ENCODE measurements at places on chromosomes 11 and 22. TPM values are rescaled to one million over a fixed set of nuclear protein-coding genes. Genes with fewer than 3 reads are reported as not detected.
A peak's percentile ranks its signal among the peaks of the same experiment; 100 is the strongest.

Gene OR52H1
- not detected for total RNA-seq

Gene KDELR3
- total RNA-seq, result 61.9 TPM

Gene RRP8
- 35.5 TPM for total RNA-seq

Gene TMPRSS4
- not detected for total RNA-seq

Gene PGM2L1
- total RNA-seq, result 0.92 TPM

Gene NLRP10
- not detected for total RNA-seq

Gene RIMBP3C
- 0.16 TPM for total RNA-seq

Gene CCDC116
- not detected for total RNA-seq

Gene LUZP2
- not detected for total RNA-seq

Gene GRK3
- total RNA-seq, result 15.0 TPM

Gene TMPRSS13
- 1.1 TPM for total RNA-seq

GRCh38 chr22:40176921-40177737, 596 bp upstream of the TNRC6B start:
- peak; percentile 50 for DNase-seq

DNA sequence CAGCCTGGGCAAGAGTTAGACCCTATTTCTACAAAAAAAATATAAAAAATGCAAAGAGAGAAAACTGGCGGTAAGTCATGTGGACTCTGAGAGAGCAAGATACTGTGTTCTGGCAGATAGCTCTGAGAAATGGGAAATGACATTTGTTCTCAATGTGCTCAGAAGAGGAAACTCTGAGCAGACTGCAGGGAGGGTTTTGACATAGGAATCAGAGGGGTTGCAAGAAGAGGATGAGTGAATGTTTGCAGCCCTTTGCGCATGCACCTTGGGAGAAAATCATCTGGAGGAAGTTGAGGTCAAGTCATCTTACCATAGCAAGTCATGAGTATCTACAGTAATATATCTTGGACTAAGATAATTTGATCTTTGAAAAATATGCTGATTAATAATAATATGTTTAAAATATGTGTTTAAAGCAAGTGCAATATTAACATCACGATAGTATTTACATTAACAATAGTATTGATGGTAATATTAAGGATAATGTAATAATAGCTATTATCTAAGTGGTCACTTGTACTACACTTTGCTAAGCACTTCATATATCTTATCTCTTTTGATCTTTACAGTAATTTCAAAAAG, 2.6 kb downstream of the ACER3 start:
- DNase-seq, result no peak

- no peak for DNase-seq
These were observed 11.0 kb downstream of the OTUB1 start for GRCh38 chr11:63997104-63997700.

DNA sequence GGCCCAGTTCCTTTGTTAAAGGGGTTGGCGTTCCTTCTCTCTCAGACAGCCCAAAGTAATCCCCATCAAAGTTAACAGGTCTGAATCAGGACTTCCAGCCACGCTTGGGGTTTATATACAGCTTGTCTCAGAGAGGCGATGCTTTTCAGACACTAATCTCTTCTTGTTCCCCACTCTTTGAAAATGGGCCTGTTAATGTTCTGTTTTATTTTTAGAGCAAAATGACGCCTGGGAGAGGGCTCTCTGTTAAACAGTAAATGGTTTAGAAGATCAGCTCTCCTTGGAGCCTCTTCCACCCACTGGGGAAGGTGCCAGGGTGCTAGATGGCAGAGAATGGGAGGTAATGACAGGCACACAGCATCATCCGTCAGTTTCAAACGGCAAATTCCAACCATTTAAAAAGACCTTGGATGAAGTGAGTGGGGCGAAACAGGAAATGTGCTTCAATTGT, 235.9 kb upstream of the NARS2 start:
- no peak for DNase-seq

GRCh38 chr22:29979777-29980321, 96.9 kb downstream of the MTMR3 start:
- no peak for DNase-seq

DNA sequence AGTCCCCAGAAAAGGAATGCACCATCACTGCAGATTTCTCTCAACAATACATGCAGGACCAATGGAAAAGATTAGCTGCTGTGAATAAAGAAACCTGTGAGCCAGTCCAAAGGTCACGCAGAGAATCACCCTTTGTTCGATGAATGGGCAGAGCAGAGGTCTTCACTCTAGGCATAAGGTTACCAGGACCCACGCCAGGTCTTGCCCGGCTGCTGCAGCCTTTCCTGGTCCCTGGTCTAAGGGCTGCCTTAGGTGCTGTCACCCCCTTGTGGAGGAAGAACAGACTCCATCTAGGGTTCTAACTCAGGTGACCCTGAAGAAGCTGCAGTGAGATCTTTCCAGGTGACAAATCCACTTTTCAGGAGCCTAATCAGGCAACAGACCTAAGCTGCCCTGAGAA, 29.0 kb upstream of the NAP1L4 start:
- DNase-seq, result peak; percentile 89

- DNase-seq, result no peak
These were observed 20.3 kb upstream of the XKR3 start for GRCh38 chr22:16845465-16845864.

DNA sequence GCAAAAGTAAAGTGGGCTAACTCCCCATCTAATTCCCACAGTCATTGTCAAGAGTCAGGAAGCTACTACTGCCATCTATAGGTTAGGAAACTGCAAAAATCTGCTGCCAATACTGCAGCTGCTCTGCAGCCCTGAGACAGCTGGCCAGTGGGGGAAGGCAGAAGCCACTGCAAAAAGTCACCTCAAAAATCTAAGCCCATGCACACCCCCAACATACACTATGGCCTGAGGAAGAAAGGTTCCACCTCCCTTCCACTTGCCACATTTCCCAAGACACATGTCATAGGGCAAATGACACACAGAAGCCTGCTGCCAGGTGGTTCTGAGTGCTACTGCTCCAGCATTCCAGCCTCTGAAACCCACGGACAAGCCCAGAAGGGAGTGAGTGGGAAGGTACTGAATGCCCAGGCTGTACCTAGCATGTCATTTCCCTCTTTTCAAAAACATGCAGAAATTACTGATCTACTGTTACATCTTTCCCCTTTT, 36.9 kb downstream of the DGCR2 start:
- DNase-seq, result peak; percentile 79

GRCh38 chr11:73333640-73334383, 25.7 kb downstream of the ARHGEF17 start:
- DNase-seq, result no peak

DNA sequence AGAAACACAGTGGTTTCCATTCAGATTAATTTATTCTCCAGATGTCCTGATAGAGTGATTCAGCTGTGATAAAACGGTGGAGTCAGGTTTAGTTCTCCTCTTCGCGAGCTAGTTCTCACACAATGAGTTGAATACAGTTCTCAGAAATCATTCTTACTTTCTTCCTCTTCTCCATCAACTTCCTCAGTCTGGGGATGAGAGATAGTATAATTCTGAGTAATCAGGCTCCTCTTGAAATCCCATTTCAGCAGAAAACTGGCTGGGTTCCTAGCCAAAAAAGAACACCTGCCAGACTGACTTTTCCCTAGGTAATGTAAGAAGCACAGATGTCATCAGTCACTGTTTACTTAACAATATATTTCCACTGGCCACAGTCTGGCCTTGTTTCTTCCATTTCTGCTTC, 76.7 kb downstream of the SVIP start:
- no peak for DNase-seq

DNA sequence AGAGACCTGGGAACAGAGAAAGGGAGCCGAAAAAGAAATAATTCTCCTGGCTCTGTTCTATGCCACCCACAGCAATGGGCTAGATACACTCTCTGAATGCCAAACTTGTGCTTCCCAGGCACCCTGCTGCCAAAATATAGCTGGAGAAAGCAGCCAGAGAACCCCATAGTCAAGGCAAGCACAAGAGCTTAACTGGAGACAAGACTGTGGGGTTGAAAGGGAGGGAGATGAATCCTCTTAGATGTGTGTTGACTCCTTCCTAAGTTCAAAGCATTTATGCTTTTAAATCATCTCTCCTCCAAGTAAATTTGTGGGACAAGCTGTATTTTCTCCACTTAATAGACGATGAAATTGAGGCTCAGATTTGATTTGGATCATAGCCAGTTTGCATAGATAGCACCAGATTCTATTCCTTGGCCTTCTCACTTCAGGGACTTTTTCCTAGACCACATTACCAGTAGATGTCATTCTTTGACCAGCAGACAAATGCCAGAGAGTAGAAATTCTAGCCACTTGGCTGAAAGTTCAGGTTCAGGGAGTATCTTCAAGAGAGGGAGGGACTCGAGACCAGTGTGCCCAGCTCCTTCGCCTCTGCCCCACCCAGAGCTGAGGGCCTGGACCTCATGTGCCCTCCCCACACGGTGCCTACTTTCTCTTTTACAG, 16.5 kb upstream of the ETS1 start:
- DNase-seq, result peak; percentile 39

DNA sequence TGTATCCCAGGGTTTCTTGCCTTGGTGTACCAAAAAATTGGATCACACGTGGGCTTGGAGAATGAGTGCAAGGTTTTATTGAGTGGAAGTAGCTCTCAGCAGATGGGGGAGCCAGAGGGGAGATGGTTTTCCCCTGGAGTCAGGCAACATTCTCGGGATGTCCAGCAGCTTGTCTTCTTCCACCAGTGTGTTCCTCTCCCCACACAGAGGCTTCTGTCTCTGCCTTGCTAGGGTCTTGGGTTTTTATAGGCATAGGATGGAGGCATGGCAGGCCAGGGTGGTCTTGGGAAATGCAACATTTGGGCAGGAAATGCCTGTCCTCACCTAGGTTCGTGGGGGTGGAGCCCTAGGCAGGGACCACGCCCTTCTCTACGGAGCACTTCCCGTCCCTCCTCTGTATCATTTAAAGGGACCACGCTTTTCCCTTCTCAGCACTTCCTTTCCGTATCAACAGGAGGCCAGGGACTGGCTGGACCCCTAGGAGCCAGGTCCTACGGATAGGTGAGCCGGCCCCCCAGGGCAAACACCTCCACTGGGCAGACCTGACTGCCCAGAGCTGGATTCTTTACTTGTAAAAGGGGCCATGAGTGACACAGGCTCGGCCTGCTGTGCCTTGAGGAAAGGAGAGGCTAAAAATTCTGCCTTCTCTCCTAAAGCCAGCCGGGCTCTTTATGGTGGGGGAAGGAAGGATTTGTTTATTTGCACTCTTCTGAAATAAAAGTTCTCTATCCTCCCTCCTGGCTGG, 55.3 kb upstream of the CCDC188 start:
- peak; percentile 86 for DNase-seq

GRCh38 chr11:44883277-44883676, 67.4 kb downstream of the TP53I11 start:
- no peak for DNase-seq

DNA sequence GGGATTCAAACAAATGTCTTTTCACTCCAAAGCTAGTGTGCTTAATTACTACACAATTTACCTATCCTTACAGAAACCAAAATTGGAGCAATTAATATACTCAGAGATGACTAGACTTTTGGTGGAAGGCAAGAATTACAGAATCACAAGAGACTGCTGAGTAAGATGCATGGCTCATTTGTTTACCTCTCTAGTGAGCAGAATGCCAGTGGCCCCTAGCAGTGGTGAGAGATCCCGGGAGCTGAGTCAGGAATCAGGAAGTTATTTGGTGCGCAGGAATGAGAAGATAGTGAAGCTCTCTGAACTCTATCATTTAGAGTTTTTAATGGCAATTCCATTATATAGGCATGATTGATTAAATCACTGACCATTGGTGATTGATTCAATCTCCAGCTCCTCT, 188.9 kb upstream of the SESN3 start:
- DNase-seq, result no peak

GRCh38 chr11:127531167-127531566, 530.6 kb upstream of the KIRREL3 start:
- no peak for DNase-seq

DNA sequence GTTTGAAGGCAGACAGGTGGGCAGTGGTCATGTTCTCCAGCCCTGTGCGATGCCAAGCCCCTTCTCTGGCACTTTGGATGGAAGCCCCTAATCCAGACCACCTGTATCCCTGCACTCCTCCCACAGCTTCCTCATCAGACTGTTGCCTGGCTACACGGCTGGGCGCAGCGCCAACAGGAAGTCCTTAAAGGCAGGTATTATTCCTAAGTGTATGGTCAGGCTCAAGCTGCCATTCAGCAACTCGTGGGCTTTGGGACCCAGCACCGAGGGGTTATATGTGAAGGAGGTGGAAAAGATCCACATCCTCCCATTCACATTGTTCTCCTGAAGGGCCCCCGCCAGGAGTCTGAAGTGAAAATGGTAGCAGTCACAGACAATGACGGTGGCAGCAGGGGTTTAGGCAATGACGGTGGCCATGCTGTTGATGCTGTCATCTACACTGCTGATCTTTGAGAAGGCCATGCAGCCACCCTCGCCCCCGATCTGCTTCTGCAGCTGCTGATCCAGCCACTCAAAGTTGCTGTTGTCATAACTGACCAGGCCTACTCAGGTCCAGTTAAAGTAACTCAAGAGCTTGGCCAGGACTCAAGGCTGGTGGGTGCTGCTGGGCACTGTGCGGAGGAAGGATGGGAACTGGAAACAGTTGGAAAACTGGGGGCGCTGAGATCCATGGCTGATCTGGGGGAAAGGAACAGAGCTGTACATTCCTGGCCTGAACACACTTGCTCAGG, 27.7 kb downstream of the OR6Q1 start:
- DNase-seq, result no peak

DNA sequence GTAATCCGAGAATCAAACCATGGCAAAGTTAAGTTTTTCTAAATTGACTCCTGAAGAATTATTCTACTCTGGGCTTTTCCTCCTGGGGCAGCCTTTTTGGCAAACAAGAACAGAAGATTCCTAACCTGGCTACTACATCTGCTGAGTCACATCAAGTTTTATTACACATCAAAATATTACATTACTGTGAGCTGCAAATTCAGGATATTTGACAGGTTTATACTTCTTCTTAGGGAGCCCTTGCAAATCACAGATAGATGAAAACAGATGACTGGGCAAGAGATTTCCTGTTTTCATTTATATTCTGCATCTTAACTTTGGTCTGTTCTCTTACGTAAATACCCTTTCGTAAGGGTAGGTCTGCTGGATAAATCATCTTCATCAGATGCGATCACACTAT, 23.6 kb downstream of the XRRA1 start:
- no peak for DNase-seq

DNA sequence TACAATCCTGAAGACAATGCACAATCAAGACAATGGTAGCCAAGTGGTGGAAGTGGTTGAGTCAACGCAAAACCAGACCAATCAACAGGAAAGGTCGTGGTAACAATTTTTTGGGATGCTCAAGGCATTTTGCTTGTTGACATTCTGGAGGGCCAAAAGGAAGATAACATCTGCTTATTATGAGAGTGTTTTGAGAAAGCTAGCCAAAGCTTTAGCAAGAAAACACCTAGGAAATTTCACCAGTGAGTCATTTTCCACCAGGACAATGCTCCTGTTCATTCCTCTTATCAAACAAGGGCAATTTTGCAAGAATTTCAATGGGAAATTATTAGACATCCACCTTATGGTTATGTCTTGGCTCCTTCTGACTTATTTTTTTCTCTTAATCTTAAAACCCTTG, 1932.2 kb upstream of the RAG2 start:
- DNase-seq, result no peak

- peak; percentile 67 for DNase-seq
These were observed 28.5 kb downstream of the DCDC1 start for GRCh38 chr11:31340903-31341572.

Measured in SK-MEL-5 (cell line).